ENCODE measurements at places on chromosomes 2 and 18. TPM values are rescaled to one million over a fixed set of nuclear protein-coding genes. Genes with fewer than 3 reads are reported as not detected.

The ORMDL1 gene
- 81.6 TPM for total RNA-seq

The PMS1 gene
- total RNA-seq = 27.5 TPM

The DLX2 gene
- total RNA-seq = 0.16 TPM

The LYG1 gene
- 3.6 TPM for total RNA-seq

The LRATD1 gene
- total RNA-seq = not detected

The DUSP2 gene
- total RNA-seq = 24.2 TPM

The GKN2 gene
- total RNA-seq = not detected

The REG3A gene
- total RNA-seq = not detected

The NYAP2 gene
- total RNA-seq = not detected

- DNase-seq = no peak
Measured at GRCh38 chr2:3470166-3470651, 49.1 kb downstream of the ADI1 start.

DNA sequence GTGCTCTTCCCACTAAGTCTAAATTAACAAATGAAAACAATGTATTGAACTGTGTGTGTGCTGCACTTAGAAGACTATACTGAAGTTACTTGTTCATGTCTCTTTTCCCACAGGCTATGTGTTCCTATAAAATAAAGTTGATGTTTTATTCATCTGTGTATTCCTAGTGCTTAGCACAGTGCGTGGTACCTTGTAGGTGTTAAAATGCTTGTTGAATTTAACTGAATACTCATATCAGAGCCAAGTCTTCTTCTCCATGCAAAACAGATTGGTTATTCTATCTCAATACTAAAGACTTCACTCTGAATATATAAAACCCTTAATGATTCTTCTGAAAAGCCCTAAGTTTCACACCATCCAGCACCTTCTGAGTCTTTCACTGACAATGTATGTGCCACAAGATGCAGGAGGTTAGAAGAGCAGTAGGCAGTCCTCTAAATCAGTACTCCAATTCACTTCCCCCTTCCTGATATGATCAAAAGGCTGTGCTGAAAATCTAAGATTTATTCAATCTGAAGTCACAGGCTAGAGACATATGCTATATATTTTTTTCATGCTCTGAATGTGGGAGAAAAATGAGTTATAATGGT is 231.7 kb upstream of the CCDC150 start:
- DNase-seq = no peak

DNA sequence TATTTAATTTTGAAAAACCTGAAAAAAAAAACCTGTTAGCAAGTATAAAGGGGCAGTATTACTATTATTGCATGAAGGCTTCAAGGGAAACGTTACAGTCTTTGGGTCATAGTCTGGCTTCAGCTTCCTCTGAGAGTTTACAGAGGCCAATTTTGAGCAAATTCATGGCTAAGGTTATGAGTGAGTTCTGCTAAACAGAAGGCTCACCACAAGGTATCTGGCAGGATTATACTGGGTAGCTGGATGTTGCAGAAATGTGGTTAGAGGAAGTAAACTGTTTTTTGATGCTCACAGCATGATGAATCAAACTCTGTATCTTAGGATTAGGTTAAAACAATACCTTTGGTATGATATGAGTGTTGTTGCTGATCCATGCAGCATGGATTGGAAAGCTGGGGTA is 9.3 kb downstream of the MRPL19 start:
- no peak for DNase-seq

GRCh38 chr18:43234889-43235288 is 42.4 kb downstream of the SYT4 start:
- DNase-seq = no peak

DNA sequence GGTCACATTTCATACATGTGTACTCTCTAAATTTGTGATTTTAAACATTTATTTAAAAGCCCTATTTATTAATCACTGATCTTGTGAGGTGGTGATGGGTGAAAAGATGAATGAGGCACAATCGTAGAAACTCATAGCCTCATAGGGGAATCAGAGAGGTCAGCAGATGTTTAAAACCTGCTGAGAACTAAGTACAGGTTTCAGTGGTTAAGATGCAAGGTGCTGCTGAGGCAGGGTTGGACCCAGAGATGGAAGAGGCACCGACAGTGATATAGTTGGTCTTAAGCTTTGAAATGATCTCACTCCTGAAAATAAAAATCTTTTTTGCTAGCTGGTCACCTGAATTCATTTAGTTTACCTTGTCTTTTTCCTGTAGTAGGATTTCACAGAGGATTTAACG is 49.6 kb downstream of the LINC00305 start:
- DNase-seq = no peak

DNA sequence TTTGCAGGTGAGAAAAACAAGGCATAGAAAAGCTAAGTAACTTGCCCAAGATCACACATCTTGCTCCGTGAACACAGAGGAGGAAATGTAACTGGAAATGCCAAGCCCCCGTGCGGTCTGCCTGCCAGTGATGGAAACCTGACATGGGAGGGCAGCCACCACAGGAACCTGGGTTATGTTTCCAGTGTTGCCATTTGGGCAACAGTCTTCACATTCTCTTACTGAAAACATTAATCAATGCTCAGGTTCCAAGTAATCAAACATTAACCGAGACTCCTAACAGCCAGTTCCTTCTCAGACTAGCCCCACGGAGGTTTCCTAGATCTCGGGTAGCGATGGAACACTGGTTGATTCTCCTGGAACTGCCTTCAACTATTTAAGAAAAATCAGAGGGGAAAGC is 2.5 kb downstream of the TGFA start:
- DNase-seq = no peak

DNA sequence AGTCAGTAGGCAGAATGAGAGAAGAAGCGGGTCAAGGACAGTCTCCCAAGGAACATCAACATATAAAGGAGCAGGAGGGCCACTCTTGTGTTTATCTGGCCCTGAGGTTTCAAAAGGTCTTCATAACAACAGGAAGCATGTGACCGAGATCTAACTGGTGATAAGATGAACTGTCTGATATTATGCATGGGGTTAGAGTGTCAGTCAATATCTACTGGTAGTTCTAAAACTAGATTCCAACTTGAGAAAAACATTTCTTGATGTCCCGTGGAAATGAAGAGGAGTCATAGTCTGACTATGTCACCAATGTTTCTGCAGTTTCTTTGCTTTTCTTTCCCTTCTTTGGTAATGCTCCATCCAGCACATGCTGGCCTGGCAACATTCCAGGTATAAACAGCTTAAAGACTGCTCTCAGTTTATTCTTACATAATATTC is 77.5 kb upstream of the ITPRID2 start:
- no peak for DNase-seq

GRCh38 chr2:229725716-229726574 is 11.6 kb upstream of the DNER start:
- no peak for DNase-seq

- DNase-seq = no peak
Measured at GRCh38 chr2:224780823-224781222, 64.7 kb upstream of the CCDC195 start.

- DNase-seq = no peak
Measured at GRCh38 chr2:200131307-200131706, 175.2 kb upstream of the SPATS2L start.

GRCh38 chr2:212227755-212228154 is 310.8 kb downstream of the ERBB4 start:
- no peak for DNase-seq

GRCh38 chr2:85750587-85751575 is 2.9 kb upstream of the ATOH8 start:
- DNase-seq = no peak

- DNase-seq = no peak
Measured at GRCh38 chr2:206253125-206253776, 21.2 kb upstream of the ZDBF2 start.

DNA sequence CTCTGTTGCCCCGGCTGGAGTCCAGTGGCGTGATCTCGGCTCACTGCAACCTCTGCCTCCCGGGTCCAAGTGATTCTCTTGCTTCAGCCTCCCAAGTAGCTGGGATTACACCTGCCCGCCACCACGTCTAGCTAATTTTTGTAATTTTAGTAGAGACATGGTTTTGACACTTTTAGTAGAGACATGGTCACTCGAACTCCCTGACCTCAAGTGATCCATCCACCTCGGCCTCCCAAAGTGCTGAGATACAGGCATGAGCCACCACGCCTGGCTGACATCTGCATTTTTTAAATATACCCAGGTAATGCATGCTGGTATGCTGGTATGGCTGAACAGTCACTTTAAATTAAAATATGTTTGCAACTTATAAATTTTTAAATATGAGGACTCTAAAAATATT is 91.9 kb downstream of the EPB41L3 start:
- DNase-seq = no peak

Data from naive thymus-derived CD4-positive, alpha-beta T cell (primary cell).